ENCODE measurements at places on chromosomes 4 and X.

DNA sequence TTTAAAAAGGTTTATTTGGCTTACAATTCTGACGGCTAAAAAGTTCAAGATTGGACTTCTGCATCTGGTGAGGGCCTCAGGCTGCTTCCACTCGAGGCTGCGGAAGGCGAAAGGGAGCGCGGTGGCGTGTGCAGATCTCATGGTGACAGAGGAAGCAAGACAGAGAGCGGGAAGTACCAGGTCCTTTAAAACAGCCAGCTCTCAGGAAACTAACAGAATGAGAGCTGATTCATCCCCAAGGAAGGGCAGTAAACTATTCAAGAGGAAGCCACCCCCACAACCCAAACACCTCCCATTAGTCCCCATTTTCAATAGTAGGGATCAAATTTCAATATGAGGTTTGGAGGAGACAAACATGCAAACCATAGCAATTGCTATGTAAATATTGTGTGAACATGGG is 2144.2 kb upstream of the AGA start:
- no peak for DNase-seq

GRCh38 chr4:118981171-118981838 is 92.7 kb downstream of the SYNPO2 start:
- DNase-seq: no peak

DNA sequence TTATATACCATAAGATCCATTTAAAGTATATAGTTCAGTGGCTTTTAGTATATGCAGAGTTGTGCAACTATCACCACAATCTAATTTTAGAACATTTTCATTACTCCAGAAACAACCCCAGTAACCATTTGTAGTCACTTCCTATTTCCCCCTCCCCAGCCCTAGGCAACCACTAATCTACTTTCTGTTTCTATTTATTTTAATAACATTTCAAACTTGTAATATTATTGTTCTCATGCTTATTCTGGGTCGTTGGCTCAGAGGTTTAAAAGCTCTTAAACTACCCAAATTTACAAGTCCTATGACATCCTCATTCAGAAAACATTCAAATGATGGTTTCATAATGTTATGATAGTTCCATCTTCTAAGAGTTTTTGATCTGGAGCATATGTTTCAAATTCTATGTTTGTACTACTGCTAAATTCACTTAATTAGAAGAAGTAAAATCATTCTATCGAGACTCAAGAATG is 18.4 kb downstream of the XIAP start:
- no peak for DNase-seq

DNA sequence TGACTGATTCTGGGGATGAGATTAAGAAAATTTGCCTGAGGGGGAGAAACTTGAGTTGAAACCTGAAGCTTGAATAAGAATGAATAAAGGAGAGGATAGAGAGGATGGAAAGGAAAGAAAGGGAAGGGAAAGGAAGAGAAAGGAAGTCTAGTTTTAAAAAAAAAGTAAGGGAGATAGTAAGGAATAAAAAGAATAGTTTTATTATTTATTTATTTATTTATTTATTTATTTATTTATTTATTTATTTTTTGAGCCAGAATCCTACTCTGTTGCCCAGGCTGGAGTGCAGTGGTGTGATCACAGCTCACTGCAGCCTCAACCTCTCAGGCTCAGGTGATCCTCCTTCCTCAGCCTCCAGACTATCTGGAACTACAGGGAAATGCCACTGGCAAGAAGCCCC is 62.0 kb upstream of the NAF1 start:
- no peak for DNase-seq

DNA sequence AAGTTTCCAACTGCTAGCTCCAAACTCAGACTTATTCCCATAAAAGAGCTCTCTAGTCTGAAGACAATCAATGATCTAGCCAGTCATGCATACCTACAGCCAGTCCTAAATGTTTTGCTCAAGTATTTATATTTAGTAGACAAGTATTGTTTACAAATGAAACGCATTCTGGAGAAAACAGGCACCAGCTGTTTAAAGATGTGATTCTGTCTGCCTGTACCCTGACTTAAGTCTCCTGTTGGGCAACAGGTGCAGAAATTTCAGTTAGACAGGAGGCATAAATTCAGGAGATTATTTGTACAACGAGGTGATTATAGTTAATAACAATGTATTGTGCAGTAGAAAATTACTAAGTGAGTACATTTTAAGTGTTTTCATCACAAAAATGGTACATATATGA is 28.9 kb downstream of the LNX1 start:
- no peak for DNase-seq

GRCh38 chr4:145816091-145816490 is 122.5 kb downstream of the ZNF827 start:
- no peak for DNase-seq

- DNase-seq: no peak
Observed at GRCh38 chr4:171981185-171981584, 168.0 kb downstream of the GALNTL6 start.

DNA sequence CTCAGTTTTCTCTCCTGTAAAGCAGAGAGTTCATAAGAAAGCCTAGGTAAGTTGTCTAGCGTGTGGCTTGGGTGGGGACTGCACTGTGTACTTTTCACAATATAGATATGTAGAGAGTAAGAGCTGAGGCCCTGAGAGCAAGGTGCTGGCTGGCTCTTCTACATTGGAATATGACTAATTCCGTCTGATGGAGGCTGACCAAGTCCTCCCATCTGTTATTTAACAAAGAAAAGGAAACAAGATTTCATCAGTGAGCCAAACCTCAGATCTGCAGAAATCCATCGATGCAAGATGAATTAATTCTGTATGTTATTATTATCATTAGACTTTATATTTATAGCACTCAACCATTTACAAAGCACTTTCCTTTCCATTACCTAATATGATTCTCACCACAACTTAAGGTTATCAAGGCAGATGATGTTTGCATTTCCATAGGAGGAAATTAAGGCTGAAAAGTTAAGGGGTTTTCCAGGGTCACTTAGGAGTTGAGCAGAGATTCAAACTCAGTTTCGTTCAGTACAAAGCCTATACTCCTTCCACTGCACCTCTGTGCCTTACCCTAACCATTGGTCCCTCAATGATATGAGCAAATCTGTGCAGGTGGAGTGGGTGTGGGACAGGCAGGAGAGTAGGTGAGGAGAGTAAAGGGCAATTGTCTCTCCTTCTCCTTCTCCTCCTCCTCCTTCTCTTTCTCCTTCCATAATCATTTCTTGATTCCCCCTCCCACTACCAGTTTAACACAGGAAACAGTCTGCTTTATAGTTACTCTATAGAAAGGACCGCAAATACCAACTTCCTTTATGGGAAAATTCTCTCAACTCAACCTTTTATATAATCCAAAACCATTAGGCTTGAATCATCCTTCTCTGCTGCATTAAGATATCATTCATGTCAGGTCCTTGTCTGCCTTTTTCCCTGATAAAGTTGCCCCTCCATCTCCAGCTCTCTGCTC is 27.6 kb upstream of the SRD5A3 start:
- no peak for DNase-seq

DNA sequence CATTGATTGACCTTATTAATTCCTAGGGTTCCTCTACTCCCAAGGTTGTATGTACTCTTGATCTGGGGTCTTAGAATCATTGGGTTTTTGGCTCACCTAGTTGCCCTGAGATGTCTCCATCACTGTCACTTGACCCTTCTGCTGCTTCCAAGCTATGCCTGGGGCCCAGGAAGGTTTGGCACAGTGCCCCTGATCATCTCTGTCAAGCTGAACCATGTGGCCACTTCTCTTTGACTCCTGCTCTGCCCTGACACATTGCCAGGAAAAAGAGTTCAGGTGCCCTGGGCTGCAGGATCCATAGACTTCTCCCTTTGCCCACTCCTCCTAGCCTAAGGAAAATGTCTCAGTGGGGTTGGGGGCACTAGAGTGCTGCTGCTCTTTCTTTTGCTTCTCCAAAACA is 3.9 kb upstream of the CHST7 start:
- DNase-seq: no peak

GRCh38 chrX:133215017-133215416 is 3.1 kb downstream of the TFDP3 start:
- DNase-seq: no peak

- no peak for DNase-seq
Observed at GRCh38 chr4:148030193-148030873, 298.4 kb downstream of the ARHGAP10 start.

GRCh38 chr4:145231906-145232700 is 51.7 kb upstream of the OTUD4 start:
- no peak for DNase-seq

DNA sequence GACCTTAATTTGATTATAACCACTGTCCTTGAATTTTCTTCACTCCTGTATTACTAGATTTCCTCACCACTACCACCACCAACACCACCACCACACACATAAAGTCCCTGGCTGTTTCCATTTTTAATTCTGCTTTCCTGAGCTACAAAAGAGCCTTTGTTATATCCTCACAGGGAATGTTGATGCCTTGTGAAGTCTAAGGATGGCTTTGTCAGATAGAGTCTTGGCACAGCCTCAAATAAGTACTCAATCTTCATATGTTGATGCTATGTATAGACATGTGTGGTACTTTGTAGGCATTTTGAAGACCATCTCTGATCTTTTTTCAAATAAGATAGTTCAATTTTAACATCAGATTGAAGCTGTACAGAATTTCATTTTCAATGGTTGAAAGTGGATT is 1016.7 kb upstream of the LCORL start:
- DNase-seq: no peak

- DNase-seq: no peak
Observed at GRCh38 chr4:5460106-5460801, 248.1 kb downstream of the EVC2 start.

GRCh38 chrX:13607331-13607995 is 38.1 kb downstream of the EGFL6 start:
- no peak for DNase-seq

DNA sequence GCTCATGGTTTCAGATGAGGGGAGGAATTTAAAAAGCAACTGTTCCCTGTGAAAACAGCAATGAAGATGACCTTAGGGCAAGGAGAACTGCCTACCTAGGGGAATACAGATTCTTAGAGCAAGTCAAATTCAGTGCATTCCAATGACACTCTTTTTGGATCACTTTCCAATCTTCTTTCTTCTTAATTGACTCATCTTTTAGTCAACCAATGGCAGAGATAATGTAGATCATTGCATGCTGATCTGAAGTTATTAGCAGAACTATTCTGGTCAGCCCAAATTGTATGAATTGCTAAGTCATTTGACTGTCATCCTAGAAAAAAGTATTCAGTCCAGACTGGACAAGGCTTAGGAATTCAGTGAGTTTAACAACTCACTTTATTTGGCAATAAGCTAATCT is 12.6 kb upstream of the NR3C2 start:
- no peak for DNase-seq

- DNase-seq: no peak
Observed at GRCh38 chrX:141642979-141643378, 53.5 kb downstream of the SPANXA2 start.

- DNase-seq: no peak
Observed at GRCh38 chr4:78414116-78414515, 137.5 kb upstream of the ANXA3 start.

DNA sequence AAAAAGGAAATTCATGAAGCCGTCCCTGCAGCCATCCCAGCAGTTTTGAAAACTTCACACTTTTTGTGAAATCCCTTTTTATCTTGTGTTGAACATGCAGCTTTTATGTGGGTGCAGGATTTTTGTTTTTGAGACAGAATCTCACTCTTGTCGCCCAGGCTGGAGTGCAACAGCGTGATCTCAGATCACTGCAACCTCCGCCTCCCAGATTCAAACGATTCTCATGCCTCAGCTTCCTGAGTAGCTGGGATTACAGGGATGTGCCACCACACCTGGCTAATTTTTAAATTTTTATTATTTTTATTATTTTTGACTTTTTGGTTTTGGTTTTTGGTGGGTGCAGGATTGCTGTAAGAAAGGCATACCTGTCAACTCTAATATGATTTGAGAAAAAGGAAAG is 8.0 kb upstream of the MSMO1 start:
- DNase-seq: no peak

DNA sequence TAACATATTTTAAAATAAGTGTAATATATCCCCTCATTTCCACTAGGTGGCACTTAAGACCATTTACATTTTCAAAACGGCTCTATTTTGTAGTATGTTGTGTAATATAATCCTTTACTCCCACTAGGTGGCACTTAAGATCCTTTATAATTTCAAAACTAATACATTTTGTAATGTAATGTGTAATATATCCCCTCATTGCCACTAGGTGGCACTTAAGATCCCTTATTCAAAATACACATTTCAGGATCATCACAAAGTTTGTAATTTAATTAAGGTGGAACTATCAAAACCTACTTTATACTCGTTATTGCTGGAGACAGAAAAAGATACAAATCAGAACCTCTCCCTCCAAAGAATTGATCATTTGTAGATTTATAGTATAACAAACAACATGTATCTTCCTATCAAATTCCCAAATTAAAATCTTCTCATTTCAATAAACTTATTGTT is 132.5 kb downstream of the ARHGAP6 start:
- DNase-seq: no peak

- DNase-seq: no peak
Observed at GRCh38 chr4:24949970-24950369, 37.1 kb upstream of the CCDC149 start.

DNA sequence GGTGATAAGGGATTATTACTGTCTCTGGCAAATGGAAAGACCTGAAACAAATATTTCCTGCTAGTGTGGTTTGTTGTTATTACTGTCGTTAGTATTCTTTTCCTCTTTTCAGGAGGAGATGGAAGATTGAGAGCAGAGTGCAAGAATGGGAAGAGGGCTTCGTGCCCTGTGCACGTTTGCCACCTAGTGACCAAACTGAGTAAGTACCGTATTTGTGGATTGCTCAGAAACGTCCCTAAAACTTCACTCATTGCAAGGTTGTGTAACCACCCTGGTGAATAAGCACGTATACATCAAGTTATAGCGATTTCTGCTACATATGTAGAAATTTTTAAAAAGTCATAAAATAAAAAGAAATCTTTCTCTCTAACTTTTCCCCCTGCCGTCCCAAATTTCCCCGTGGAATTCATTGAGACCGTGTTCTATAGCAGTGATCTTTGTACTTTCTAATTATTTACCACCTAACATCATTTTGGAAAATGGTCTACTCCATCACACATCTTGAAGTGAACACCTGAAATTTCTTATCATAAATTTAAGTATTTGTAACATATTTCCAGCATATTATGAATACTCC is 24.3 kb downstream of the LINC00632 start:
- DNase-seq: no peak

DNA sequence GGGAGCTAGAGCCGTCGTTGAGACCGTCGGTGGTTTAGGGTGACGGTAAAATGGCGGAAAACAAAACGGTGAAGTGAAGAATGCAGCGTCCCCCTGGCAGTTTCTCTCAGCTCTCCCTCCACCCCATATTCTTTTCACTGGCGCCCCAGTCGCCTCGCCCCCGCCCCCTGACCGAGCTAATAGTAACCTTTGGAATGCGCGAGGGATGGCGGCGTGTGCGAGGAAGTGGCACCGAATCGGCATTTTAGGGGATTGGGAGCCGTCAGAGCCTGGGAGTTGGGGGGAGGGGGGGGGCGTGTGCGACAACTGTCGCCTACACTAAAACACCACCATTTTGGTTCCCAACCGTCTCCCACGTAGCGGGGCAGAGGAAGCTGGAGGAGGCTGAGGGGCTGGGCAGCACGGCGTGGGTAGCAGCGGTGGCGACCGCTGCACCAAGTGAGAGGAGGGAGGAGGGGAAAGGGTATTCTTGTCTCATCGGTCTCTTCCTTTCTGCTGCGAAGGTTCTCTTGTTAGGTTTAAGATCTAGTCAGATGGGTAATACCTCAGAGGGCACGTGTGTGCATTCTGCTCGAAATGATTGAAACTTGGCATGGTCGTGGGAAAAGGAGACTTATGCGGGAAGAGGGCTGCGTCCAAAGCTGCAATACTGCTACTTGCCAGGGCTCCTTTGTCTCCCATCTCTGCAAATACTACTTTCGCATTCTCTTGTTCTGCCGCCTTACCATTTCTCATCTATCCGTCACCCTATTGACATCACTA is 840 bp downstream of the ZNF711 start:
- DNase-seq: no peak
